ENCODE measurements at places on chromosomes 3 and 15.

GRCh38 chr15:26129852-26130251, 266.7 kb upstream of the ATP10A start:
- no peak for DNase-seq

DNA sequence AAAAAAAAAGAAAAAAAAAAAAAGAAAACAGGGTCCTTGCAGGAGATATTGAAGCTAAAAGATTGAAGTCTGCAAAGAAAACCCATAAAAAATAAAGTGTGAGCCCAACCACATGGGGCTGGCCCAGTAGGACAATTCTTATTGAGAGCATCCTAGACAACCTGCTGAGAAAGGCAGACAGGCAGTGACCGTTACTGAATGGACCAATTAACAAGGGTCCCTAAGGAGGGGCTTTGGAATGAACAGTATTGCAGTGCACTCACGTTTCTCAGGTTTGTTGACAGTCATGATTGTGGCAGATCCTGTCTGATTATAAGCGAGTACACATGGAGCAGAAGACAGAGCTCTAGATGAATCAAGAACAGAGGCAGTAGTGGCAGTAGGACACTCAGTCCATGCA, 168.6 kb downstream of the LSAMP start:
- no peak for DNase-seq

- no peak for DNase-seq
Observed at GRCh38 chr3:179697736-179698332, 45.0 kb downstream of the USP13 start.

- DNase-seq: no peak
Observed at GRCh38 chr3:17356585-17356984, 385.8 kb downstream of the TBC1D5 start.
